ENCODE measurements at places on chromosomes 2 and 18. TPM values are rescaled to one million over a fixed set of nuclear protein-coding genes. Genes with fewer than 3 reads are reported as not detected.

Gene GPD2
- total RNA-seq, result 10.9 TPM

Gene SERPINB13
- not detected for total RNA-seq

Gene FIGN
- 0.94 TPM for total RNA-seq

Gene MARCO
- not detected for total RNA-seq

Gene TXNDC9
- 36.1 TPM for total RNA-seq

Gene HAAO
- not detected for total RNA-seq

Gene FABP1
- not detected for total RNA-seq

Gene FSHR
- not detected for total RNA-seq

Gene FLACC1
- total RNA-seq, result 2.0 TPM

Gene NTSR2
- not detected for total RNA-seq

Gene MAPK4
- not detected for total RNA-seq

Gene CCDC74B
- 7.4 TPM for total RNA-seq

Gene IRS1
- total RNA-seq, result 15.6 TPM

Gene CDK15
- 1.2 TPM for total RNA-seq

Gene PAX8
- total RNA-seq, result 1.9 TPM

Gene ACOXL
- not detected for total RNA-seq

Gene NEU2
- not detected for total RNA-seq

Gene CHRNG
- not detected for total RNA-seq

Gene EVX2
- total RNA-seq, result not detected

Gene CIB4
- total RNA-seq, result not detected

Gene RRM2
- 4.6 TPM for total RNA-seq

Gene CYTIP
- not detected for total RNA-seq

Gene DPYSL5
- not detected for total RNA-seq

Gene MSTN
- 0.20 TPM for total RNA-seq

Gene AOX1
- total RNA-seq, result 104 TPM

Gene MEP1B
- not detected for total RNA-seq

Gene IL36A
- not detected for total RNA-seq

Gene CCBE1
- total RNA-seq, result 11.7 TPM

Gene CGREF1
- 9.6 TPM for total RNA-seq

Gene TTR
- total RNA-seq, result not detected

Gene KATNAL2
- total RNA-seq, result 6.1 TPM

Gene HJURP
- total RNA-seq, result 2.6 TPM

Gene LYPD1
- total RNA-seq, result not detected

Gene OXER1
- total RNA-seq, result not detected

Gene FAP
- total RNA-seq, result 21.8 TPM

Gene TFPI
- 325 TPM for total RNA-seq

Gene ZC3H8
- total RNA-seq, result 5.6 TPM

Gene GALNT14
- total RNA-seq, result not detected

Gene ASPRV1
- total RNA-seq, result 0.78 TPM

Gene GRB14
- 0.39 TPM for total RNA-seq

Gene CRYGD
- total RNA-seq, result not detected

Gene CKAP2L
- total RNA-seq, result 0.81 TPM

Gene COLEC12
- 73.4 TPM for total RNA-seq

Gene PLGLB2
- total RNA-seq, result 0.68 TPM

Gene ATG16L1
- 12.9 TPM for total RNA-seq

Gene SCN3A
- not detected for total RNA-seq

Gene REG3G
- not detected for total RNA-seq

Gene LRRC30
- total RNA-seq, result not detected

Gene TDRD15
- not detected for total RNA-seq

Gene SP9
- not detected for total RNA-seq

Gene PID1
- total RNA-seq, result 37.6 TPM

Gene DSG4
- total RNA-seq, result not detected

Gene MEIS1
- 8.1 TPM for total RNA-seq

Gene CD207
- not detected for total RNA-seq
